Type B pancreatic cell (in vitro differentiated cells): ENCODE measurements at places on chromosomes 3 and 15. TPM values are rescaled to one million over a fixed set of nuclear protein-coding genes. Genes with fewer than 3 reads are reported as not detected.

The PXK gene
- total RNA-seq = 12.4 and 15.1 TPM in 2 replicates

The LOXL1 gene
- 10.3 and 25.1 TPM in 2 replicates for total RNA-seq

DNA sequence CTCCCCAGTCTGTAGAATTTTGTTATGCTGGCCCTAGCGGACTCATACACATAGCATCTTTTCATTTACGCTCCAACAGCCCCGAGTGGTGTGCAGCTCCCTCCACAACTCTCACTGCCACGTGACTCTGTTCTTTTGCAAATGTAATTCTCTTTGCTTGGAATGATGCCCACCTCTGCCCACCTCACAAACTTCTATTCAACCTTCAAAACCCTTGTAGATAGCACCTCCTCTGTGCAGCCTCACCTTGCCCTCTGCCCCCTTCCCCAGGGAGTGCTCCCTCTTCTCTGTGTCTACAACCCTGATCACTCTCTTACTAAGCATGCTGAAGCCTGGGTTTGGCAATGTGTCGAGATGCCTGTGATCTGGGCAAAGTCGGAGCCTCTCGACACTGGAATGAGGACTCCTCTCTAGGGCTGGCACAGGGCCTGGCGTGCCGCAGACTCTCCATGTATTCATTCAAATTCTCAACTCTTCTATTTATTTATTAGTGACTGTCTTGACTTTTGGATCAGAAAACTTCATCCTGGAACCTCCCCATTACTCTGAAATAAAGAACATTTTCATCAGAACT, 73.5 kb downstream of the MGLL start:
- H3K4me3 ChIP-seq = no peak overlapping the region
- peaks cover 39% of the 10 kb centered on the region for H3K4me1 ChIP-seq
- no peaks in the 10 kb centered on the region for H3K36me3 ChIP-seq

DNA sequence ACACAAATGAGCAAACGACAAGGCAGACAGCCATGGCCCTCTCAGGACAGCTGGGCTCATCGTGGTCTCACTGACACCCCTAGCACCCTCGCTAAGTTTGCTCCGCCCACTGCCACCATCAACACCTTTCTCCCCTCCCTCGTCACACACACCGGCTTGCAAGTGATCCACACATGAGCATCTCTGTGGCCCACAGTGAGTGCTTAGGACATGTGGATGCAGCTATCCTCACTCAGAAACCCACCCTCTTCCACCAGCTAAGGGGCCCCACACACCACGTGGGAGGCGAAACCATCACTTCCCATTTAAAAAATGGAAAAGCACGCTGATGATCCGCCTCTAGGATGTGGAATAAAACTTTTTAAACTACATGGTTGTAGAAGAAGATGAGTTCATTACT, 105.6 kb downstream of the OCA2 start:
- H3K27me3 ChIP-seq = peaks cover 7% of the 10 kb centered on the region
- H3K4me1 ChIP-seq = peaks cover 12% of the 10 kb centered on the region
- no peak for DNase-seq
- no peak overlapping the region for H3K4me3 ChIP-seq
- H3K27ac ChIP-seq = no peak overlapping the region

DNA sequence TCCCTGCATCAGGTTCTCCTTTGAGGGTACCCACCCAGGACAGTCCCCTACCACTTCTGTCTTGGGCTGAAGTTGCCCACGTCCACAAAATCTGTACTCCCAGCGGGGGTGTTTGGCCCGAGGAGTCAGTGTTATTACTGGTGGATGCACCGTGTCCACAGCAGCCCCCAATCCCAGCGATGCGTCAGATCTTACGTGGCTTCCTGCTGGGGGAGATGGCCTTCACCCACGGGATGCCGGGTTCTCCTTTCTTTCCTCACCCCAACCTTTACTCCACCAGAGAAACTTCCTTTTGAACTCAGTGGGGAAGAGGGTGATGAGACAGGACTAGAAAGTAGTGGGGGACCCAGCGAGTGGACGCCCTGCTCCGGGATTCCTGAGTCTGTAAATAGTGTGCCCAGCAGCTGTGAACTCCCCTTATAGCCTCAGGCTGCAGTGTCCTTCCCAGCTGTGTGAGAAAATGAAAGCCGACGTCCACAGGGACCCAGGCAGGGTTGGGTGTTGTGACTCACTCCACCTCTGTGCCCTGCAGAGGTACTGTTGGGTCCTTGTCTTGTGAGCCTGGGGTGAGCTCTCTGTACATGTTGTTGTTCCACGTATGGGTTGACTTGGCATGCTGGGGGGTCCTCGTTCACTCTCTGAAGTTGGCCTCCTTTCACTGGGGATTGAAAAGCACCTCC, 31.5 kb downstream of the CRTAP start:
- H3K27me3 ChIP-seq = no peaks in the 10 kb centered on the region
- peaks cover 8% of the 10 kb centered on the region for H3K4me1 ChIP-seq
- no peak overlapping the region for H3K27ac ChIP-seq
- no peak for DNase-seq

- no peaks in the 10 kb centered on the region for H3K4me1 ChIP-seq
- no peak overlapping the region for H3K27ac ChIP-seq
- no peak overlapping the region for H3K4me3 ChIP-seq
- DNase-seq = no peak
Measured at GRCh38 chr3:131303848-131304247, 77.7 kb upstream of the NUDT16 start.

- no peaks in the 10 kb centered on the region for H3K27me3 ChIP-seq
- no peak overlapping the region for H3K27ac ChIP-seq
- no peaks in the 10 kb centered on the region for H3K36me3 ChIP-seq
- H3K4me1 ChIP-seq = peaks cover 36% of the 10 kb centered on the region
- no peak for DNase-seq
- H3K4me3 ChIP-seq = no peak overlapping the region
Measured at GRCh38 chr3:8985411-8985831, 22.1 kb upstream of the RAD18 start.

- peaks cover 9% of the 10 kb centered on the region for H3K4me1 ChIP-seq
- no peak overlapping the region for H3K4me3 ChIP-seq
- no peaks in the 10 kb centered on the region for H3K27me3 ChIP-seq
- H3K36me3 ChIP-seq = no peaks in the 10 kb centered on the region
Measured at GRCh38 chr15:80569656-80570055, 125.5 kb upstream of the ABHD17C start.
